ENCODE measurements at places on chromosomes 1 and 21.

- no peak for DNase-seq
These were observed 981.2 kb downstream of the TTLL7 start for GRCh38 chr1:83017701-83018100.

- no peak for DNase-seq
These were observed 47.1 kb upstream of the FAM3B start for GRCh38 chr21:41269535-41269934.

GRCh38 chr1:180854001-180854400 is 58.7 kb upstream of the KIAA1614 start:
- no peak for DNase-seq

DNA sequence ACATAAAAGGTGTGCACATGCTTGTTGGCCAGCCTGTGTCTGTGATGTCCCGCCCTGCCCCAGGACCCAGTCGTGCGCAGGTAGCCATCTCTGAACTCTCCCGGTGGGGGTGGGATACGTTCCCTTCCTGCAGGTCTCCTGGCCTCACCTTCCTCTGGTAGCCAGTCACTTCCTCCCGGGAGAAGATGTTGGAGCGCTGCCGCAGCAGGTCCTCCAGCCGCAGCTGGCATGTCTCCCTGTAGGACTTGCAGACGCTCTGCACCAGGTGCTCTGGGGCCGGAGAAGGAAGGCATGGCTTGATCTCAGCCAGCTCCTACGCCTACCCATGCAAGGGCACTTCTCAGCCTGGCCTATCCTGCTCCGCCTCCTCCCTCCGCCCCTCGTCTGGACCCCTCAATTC is 9.2 kb upstream of the LINGO4 start:
- DNase-seq, result no peak

- no peak for DNase-seq
These were observed 74.5 kb downstream of the MRPS6 start for GRCh38 chr21:34147792-34148418.
